ENCODE measurements at places on chromosomes 7 and 10. TPM values are rescaled to one million over a fixed set of nuclear protein-coding genes. Genes with fewer than 3 reads are reported as not detected.

- peak; percentile 98 for DNase-seq
These were observed at the start of gene ENKUR for GRCh38 chr10:25015828-25016375. TSS of gene ENKUR (minus strand) at chr10:25016158. CDS start at chr10:25015936, 222 bp downstream.

DNA sequence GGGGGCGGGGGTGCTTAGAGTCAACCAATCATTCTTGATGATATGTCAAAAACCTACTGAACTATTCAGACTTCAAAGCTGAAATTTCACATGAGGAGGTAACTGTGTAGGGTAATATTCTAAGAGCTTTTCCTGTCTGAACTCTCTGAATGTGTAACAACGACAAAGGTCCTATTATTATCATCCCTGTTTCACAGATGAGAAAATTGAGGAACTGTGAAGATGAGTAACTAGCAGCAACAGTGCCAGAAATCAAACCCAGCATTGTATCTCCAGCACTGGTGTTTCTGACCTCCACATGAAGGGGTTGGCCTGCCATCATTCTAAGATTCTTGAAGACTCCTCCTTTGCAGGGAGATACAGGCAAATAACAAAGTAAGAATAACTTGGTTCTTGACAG lies 294.7 kb upstream of the AOAH start:
- no peak for DNase-seq

- peak; percentile 12 for DNase-seq
These were observed 55.5 kb upstream of the LHFPL3 start for GRCh38 chr7:104272767-104273384.

DNA sequence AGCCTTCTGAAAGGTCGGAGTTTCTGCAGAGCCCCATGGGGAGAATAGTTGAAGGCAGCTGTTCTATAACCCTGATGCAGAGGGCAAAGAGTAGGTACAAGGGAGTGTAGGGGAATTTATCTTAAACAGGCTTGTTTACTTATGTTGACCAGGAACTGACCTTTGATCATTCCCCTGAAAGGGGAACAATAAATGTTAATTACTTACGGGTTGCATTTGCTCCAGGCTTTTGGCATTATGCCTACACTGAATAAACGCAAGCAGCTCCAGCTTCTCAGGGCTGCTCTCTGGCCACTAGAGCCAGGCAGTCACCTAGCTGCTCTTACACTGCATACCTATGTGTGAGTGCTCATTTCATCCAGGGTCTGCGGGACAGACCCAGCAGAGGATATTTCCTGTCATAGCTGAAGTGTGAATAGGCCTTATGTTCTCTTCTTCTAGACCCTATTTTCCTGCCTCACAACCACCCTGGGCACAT lies 26.9 kb upstream of the ABCA13 start:
- no peak for DNase-seq

DNA sequence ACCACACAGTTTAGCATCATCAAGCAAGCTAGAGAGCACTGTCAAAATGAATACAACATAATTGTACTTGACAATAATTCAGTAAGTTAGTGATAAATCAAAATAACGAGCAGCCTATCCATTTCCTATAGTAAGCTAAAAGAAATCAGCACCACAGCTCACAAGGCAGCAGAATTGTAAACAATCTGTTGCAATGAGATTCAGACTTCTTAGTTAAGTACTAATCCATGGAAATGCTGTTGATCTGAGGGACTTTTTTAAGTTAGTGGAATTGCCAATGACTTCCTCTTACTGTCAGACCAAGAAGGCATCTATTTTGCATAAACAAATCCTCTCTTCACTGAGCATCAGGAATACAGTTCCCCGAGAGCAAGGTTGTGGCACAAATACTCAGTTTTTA lies 136.6 kb upstream of the CCDC6 start:
- no peak for DNase-seq

DNA sequence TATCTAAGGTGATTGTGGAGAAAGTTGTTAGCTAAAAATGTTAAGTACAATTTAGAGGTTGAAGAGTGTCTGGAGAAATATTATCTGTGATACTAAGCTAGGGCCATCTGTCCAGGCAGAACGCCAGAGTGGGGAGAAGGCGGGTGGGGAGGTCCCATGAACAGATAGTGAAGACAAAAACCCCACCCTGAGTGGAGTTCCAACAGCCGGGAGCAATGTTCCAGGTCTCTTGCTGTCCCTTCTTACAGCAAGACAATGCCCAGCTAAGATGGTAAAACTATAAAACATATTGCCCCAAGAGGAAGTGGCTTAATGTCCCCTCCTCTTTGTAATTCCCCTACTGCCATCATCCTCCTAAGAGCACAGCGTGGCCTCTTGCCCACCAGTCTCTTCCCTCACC lies 10.4 kb upstream of the IL15RA start:
- DNase-seq: no peak

DNA sequence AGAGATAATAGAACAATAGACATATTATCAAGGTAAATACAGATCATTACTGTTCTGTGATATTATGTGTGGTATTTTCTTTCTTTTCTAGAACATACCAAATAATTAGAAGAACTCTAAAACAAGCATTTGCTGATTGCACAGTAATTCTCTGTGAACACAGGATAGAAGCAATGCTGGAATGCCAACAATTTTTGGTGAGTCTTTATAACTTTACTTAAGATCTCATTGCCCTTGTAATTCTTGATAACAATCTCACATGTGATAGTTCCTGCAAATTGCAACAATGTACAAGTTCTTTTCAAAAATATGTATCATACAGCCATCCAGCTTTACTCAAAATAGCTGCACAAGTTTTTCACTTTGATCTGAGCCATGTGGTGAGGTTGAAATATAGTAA lies 185.5 kb downstream of the CFTR start:
- no peak for DNase-seq

DNA sequence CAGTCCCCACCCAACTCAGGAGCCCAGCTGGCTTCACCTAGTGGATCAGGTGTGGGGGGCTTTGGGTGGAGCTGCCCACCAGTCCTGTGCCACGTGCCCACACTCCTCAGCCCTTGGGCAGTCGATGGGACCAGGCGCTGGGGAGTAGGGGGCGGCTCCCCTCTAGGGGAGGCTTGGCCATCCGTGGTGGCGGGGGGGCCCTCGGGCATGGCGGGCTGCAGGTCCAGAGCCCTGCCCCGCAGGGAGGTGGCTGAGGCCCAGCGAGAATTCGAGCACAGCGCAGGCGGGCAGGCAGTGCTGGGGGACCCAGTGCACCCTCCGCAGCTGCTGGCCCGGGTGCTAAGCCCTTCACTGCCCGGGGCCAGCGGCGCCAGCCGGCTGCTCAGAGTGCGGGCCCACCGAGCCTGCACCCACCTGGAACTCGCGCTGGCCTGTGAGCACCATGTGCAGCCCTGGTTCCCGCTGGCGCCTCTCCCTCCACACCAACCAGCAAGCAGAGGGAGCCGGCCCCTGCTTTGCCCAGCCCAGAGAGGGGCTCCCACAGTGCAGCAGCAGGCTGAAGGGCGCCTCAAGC lies 29.3 kb downstream of the ASNS start:
- DNase-seq: no peak

DNA sequence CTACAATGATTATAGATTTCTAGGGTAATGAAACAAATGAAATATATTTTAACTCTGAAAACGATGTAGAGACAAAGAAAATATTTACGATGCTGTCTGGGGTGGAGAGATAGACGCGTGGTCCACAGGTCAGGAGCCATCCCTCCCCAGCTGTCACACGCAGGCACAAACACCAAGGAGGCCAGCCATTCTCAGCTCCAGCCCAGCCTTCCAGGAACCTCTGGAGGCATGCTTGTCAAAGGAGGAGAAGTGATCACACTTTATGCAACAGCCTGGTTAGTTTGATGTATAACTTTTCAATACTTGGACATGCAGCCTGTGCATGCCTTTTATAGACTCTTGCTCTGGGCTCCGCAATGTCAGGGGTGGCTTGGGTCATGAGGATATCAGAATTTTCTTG lies 391.5 kb upstream of the MGMT start:
- no peak for DNase-seq

DNA sequence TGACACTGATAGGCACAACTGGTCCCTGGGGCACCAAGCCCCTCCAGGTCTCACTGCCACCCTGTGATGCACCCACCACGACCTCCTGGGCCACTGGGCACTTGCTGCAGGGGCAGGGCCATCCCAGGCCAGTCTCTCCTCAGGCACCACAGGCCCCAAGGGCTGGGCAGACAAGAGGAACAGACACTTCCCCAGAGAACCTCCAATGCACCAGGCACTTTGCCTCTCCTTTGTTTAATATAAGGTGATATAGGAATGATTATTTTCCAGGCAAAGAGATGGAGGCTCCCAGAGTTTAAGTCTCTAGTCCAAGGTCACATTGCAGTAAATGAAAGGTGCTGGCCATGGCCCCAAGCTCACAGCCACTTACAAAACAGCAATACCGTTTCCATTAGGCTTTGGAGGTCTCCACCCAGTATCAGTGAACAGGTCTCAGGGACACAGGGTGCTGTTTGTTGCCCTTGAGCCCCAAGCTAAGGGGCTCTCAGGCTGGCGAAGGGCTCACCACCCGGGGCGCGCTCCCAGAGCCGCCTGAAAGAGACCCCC lies 4.5 kb downstream of the DEPP1 start:
- DNase-seq: no peak

GRCh38 chr10:79069325-79070080 lies 737 bp downstream of the ZMIZ1 start:
- no peak for DNase-seq

- no peak for DNase-seq
These were observed 46.0 kb upstream of the CDK1 start for GRCh38 chr10:60732198-60732806.

- DNase-seq: peak; percentile 98
These were observed 67.8 kb downstream of the EGFR start for GRCh38 chr7:55086413-55087201.

- no peak for DNase-seq
These were observed 1010.0 kb downstream of the XPNPEP1 start for GRCh38 chr10:108913300-108913699.

DNA sequence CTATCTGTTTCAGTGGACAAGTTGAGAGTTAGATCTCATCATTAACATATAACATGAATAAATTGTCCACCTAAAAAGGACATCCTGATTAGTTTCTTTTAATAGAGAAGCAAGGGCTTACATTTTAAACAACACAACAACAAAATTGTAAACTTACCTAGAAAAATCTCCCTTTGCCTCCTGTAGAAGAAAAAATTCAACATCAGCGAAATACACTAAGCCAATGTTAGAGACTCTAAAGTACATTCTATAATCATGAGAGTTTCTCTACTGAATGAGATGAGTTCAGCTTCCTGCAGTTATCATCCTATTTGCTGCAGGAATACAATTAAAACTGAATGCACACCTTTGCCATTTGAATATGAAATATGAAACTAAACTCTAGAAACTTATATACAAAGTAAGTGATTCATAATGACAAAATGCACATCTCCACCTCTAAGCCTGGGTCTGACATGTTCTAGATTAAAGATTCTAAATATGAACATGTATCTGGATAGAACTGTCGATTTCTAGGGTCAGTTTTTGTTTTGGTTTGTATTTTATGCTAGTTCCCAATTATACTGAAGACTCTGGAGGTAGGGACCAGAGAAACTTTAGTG lies 174.8 kb downstream of the PRPF18 start:
- DNase-seq: no peak

DNA sequence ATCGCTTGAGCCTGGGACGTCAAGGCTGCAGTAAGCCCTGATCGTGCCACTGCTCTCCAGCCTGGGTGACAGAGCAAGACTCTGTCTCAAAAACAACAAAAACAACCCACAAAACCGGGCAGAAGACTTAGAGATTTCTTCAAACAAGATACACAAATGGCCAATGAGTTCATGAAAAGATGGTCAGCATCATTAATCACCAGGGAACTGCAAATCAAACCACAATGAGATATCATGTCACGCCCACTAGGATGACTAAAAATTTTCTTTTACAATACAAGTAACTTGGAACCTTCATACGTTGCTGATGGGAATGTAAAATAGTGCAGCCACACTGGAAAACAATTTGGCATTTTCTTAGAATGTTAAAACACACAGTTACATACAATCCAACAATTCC lies 77.3 kb upstream of the GRID1 start:
- DNase-seq: peak; percentile 46

DNA sequence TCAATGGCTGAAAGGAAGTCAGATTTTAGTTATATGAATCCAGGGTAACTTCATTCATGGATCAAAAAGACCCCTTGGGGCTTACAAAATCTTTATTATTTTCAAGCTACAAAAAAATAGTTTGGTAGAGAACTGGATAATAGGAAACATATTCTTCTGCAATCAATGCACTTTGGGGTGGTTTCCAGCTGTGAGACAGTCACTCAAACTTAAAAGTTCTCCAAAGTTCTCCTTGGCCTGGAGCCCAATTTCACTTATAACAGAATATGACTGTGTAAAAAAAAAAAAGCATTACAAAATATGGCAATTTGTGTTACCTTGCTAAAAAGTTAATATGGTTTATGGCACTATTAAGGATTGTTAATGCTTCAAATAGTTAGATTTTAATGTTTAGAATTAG lies 255.5 kb downstream of the AGMO start:
- no peak for DNase-seq

DNA sequence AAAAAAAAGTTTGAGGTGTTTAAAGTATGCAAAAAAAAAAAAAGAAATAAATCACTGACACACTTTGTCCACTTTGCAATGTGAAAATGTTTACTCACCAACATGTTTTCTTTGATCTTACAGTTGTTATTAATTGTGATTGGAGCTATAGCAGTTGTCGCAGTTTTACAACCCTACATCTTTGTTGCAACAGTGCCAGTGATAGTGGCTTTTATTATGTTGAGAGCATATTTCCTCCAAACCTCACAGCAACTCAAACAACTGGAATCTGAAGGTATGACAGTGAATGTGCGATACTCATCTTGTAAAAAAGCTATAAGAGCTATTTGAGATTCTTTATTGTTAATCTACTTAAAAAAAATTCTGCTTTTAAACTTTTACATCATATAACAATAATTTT lies 130.6 kb downstream of the CFTR start:
- DNase-seq: no peak

GRCh38 chr10:44477046-44477425 lies 92.1 kb upstream of the CXCL12 start:
- no peak for DNase-seq

Gene LLCFC1
- total RNA-seq: not detected

Gene TAS2R41
- not detected for total RNA-seq

Gene GDF2
- total RNA-seq: not detected

Gene MYH16
- total RNA-seq: 0.09 TPM

Gene OR2A1
- total RNA-seq: not detected

Gene ZNF438
- total RNA-seq: 2.1 TPM

Gene VAX1
- total RNA-seq: 0.27 TPM

Gene TMEM140
- total RNA-seq: 0.81 TPM

Gene PPP1R17
- not detected for total RNA-seq

Gene ANKRD61
- total RNA-seq: not detected
